ENCODE measurements at places on chromosomes 4 and X.

DNA sequence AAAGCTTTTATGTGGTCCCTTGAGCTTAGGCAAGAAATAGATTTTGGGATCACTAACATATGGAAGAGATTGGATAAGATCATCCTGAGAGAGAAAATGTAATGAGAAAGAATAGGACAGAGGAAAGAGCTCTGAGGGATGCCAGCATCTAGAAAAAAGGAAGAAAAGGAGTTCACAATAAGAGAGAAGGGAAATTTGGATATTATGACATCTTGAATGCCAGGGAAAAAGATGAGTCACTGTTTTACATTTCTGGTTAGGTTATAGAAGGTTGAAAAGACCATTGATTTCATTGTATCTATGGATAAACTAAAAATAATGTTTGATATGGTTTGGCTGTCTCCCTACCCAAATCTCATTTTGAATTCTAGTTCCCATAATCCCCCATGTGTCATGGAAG, 208.5 kb downstream of the MAD2L1 start:
- no peak for DNase-seq

DNA sequence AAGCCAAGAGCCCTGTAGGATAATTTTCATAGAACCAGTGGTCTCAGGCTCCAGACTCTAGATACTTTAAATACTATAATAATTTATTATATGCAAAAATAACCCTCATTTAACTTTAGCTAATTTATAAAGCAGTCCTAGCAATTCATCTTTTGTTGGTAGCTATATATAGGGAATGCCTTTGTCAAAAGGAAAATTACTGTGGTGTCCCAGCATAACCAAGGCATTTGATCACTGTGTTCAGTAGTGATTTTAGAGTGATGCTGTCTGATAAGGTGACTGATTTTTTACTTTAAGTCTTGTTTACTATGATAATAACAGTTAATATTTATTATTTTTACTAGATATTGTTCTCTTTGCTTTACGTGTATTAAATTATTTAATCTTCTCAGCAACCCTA, 61.2 kb downstream of the PAQR3 start:
- DNase-seq = no peak

DNA sequence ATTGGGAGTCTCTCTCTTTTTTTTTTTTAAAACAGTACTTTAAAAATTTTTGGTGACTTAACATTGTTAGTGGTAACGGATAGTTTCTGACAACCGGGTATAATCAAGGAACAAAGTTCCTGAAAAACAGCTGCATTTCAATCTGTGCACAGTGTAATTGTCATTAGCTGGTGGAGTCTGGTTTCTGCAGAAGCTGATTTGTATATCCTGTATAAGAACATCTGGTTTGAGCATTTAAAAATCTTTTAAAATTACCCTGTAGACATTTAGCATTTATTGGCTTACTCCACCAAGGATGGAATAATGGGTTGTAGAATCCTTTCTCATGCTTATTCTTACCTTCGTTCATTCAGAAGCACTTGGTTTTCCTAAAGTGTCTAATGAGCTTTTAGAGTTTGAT, 11.2 kb downstream of the JADE1 start:
- DNase-seq = no peak

- no peak for DNase-seq
Measured at GRCh38 chr4:128542047-128542446, 254.4 kb upstream of the PGRMC2 start.

- no peak for DNase-seq
Measured at GRCh38 chr4:85681221-85681657, 206.3 kb downstream of the ARHGAP24 start.

GRCh38 chr4:14743601-14744000, 258.7 kb upstream of the CPEB2 start:
- no peak for DNase-seq

DNA sequence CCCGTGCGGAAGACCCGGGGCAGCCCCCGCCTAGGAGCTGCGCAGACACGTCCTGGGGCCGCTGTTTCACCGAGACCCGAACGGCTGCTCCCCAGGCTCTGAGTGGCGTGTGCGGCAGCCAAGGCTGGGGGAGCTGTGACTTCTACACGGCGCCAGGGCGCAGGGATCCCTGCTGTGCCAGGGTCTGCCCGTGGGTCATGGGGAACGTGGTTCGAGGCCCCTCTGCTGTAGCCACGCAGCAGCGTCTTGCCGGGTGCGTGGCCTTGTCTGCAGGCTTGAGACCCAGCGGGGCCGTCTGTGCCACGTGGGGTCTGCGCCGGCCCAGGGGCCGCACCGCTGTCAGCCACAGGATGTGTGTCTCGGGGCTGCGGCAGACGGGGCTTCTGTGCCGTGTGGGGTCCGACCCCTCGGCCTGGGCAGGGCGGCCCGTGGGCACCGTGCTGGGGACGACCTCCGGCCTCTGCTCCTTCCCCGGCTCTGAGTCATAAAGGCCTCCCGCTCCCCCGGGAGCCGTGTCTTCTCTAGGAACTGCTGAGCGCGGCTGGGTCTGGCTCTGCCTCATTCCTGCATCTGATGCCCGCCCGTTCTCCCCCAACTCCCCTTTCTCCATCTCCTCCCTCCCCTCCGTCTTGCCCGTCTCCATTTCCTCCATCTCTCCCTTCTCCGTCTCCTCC, 12.7 kb upstream of the GTPBP6 start:
- DNase-seq = no peak

DNA sequence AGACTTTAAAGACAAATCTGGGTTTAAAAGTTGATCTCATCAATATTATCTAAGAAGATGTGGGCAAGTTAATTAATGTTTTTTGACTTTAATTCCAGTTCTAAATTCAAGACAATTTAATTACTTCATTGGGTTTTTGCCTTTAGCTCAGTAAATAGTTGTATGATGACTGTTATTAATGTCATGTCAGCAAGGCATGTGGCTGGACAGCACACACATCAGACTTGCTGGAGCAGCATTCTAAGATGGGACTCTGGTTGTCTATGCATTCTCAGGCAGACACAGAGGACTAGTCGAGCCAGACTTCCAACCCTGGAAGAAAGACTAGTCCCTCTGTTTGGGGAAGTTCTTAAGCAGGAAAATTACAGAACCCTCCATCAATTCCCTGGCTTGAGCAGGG, 180.7 kb upstream of the GK2 start:
- DNase-seq = no peak

DNA sequence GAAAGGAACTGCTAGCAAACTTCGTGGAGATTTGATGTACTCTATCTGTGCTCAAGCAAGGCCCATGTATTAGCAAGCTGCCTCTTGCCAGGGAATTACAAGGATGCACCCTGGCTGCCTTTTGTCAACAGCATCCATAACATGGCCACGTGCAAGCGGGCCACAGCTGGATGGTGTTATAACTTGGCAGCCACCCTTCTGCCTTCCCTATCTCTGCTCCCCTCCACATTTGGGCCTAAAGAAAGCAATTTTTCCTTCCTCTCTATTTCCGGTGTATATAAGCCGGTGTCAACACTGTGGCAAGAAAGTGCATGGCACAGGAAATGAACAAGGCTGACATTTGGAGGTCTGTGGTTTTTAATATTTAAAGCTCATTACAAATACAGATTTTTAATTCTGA, 94.8 kb downstream of the CLNK start:
- no peak for DNase-seq
